ENCODE measurements at places on chromosomes 13 and 19.

GRCh38 chr13:110490009-110490770 is 71.3 kb downstream of the RAB20 start:
- DNase-seq, result no peak

DNA sequence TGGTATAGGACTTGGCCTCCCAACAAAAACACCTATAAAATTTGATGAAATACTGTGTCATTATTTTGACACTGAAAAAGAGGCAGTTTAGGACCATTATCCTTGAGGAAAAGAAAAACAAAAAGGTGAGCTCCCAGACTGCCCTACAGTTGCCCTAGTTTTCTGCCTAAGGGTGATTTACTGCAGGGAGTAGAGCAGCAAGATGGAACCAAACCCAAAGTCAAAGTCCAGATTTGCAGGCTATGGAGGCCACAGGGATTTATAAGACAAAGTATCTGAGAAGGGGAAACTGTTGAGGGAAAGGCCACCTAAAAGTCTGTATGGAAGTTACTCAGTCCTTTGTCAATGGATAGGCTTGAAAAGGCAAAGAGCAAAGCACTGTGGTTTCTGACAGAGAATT is 112.4 kb upstream of the TRPC4 start:
- DNase-seq, result no peak

GRCh38 chr13:97390941-97391600 is 42.9 kb upstream of the RAP2A start:
- DNase-seq, result no peak

- no peak for DNase-seq
These were observed 101.6 kb downstream of the RGCC start for GRCh38 chr13:41558781-41559560.

DNA sequence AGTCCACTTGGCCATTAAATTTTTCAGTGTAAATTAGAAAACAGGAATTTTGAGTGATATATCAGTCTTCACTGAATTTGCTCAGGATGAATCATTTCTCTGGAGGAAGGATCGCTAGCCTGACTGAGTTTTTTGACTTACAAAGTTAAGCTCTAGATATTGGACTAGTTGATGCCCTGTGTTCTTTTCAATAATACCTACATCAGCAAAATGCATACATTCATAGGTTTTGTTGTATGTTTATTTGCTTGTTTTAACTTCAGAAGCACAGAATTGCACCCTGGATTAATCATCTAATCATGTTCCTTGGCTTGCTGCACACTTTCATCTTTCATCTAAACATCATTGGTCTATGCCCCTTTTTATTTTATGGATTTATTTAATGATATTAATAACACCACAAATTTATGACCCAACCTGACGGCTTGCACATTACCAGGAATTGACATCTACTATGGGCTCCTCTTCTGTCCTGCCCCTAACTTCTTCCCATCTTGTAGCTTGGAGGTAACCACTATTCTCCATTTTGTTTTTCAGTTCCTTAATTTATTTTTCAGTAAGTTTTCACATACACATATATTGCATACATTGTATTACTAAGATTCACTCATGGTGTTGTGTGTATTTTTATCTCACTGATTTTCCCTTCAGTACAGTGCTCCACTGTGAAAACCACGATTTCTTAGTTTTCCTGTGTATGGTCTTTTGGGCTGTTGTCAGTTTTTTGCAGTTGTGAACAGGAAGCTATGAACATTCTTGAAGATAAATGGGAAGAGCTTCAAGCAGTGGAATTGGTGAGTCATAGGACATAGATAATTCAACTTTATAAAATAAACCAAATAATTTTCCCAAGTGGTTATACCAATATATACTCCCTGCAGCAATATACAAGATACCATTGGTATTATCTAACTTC is 23.3 kb downstream of the COMMD6 start:
- no peak for DNase-seq

DNA sequence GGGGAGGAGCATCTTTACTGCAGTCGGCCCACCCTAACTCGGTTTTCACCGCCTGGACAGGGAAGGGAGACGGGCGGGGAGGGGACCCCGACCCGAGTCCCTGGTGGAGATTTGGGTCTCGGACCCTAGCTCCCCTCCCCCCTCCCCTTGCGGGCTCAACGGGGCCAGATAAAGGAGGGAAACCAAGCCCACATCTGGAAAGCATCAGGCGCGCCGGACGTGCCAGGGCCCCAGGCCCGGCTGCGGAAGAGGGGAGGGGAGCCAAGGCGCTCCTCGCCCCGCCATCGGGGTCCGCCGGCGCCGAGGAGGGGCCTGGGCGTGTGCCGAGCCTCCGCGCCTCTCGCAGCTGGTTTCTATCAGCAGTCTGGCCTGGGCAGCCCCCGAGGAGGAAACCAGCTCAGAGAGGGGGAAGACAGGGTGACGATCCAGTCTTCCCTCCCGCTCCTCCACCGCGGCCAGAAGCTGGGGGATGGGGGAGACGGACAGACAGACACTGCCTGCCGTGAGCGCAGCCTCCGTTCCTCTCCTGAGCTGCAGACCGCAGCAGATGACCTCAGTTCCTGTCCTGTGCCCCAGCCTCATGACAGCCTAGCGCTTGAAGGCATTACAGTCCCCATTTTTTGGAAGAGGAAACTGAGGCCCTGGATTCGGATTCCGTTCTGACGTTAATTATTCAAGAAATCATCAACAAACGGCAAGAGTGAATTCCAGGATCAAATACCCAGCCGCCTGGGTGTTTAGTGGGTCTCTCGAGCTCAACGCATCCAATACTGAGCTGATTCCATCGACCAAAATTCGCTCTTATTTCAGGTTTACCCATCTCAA is 3.6 kb upstream of the GNG8 start:
- peak; percentile 48 for DNase-seq

- DNase-seq, result no peak
These were observed 82.0 kb downstream of the SIPA1L3 start for GRCh38 chr19:37988758-37989635.

Measured in natural killer cell (primary cell).